Hypothalamus (tissue), 51 donors: ENCODE measurements at places on chromosomes 3 and 15.

- DNase-seq, result no peak
These were observed at the start of gene SLC6A20 for GRCh38 chr3:45795882-45796765. Gene SLC6A20, minus strand, starts transcription at chr3:45796536. Its CDS starts 117 bp downstream, at chr3:45796419.

- no peak for DNase-seq
These were observed 13.5 kb downstream of the TIGIT start for GRCh38 chr3:114307222-114307830.

DNA sequence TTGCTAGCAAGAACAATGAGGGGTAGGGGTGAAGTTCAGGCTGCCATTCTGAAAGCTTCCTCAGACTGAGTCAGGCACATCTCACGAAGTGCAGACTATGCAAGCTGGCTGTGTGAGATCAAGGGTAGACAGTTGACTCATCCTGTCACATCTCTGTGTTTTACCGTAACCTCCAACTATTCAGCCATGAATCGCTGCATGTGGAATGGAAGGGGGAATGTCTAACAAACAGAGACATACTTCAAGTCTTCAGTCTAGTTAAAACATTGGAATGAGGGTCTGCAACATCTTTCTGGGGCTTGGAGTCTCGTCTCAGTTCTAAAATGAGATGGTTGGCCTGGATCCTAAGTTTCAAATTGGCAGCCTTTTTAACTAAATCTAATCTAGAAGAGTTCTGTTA, 25.9 kb downstream of the AGTR1 start:
- no peak for DNase-seq

DNA sequence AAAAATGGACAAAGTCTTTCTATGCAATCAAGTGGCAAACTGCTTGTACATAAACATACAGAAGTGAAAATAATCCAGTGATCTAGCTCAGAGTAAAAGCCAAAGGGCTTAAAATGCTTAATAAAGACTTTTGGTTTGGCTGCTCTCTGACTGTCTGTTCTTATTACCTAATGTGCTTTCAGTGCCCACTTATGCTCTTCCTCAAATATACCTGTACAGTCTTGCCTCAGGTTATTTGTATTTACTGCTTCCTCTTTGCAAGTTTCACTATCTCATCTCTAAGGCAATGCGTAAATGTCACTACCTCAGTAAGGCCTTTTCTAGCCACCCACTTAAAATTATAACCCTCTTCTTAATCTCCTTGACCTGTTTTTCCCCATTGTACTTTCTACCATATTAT, 171.8 kb downstream of the EPHA6 start:
- DNase-seq, result no peak

DNA sequence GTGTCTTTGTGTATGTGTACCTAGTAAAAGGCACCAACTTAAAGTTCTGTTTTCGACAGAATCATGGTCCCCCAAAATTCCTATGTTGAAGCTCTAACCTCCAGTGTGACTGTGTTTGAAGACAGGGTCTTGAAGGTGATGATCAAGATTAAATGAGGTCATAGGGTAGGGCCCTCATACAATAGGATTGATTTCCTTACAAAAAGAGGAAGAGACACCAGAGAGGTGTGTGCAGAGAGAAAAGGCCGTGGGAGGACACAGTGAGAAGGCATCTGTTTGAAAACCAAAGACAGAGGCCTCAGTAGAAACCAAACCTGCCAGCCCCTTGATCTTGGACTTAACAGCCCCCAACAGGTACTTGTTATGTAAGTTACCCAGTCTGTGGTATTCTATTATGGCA, 52.0 kb upstream of the CORO2B start:
- DNase-seq, result no peak

DNA sequence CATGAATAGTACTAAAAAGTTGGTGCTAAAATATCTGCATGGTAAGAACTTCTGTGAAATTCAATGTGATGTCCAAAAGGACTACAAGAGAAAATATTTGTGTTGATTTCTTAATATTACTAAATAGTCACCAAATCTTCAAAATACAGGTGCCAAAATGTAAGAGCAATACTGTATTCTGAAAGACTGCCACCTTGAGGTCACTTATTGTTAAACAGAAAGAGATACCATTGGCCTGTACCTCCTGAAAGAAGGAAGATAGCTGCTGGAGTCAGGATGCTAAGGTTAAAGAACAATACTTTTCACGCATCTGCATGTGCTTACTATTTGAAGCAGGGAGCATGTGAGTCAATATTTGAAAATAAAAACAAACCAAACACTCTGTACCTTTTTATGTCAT, 72.0 kb upstream of the LSAMP start:
- no peak for DNase-seq

DNA sequence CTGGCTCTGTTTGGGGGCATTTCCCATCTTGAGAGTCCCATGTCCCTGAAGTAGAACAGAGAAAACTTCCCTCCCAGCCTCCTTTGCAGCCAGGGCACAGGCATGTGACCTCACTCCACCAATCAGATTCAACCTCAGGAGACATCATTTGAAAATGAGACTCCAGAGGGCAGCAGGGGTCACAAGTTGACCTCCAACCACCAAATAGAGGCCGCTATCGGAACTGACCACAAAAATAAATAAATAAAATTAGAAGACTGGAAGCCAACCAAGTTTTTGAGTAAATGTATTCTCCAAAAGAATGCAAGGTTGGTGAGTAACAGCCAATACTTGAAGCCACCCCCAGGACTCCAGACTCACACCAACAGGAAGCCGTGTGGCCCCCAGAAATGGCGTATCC, 106.5 kb downstream of the CHSY1 start:
- no peak for DNase-seq

- no peak for DNase-seq
These were observed 72.1 kb upstream of the TPRG1 start for GRCh38 chr3:189099505-189100290.

GRCh38 chr15:69751566-69751965, 298.9 kb downstream of the RPLP1 start:
- DNase-seq, result no peak

GRCh38 chr3:53803816-53804695, 42.2 kb downstream of the CHDH start:
- DNase-seq, result no peak

DNA sequence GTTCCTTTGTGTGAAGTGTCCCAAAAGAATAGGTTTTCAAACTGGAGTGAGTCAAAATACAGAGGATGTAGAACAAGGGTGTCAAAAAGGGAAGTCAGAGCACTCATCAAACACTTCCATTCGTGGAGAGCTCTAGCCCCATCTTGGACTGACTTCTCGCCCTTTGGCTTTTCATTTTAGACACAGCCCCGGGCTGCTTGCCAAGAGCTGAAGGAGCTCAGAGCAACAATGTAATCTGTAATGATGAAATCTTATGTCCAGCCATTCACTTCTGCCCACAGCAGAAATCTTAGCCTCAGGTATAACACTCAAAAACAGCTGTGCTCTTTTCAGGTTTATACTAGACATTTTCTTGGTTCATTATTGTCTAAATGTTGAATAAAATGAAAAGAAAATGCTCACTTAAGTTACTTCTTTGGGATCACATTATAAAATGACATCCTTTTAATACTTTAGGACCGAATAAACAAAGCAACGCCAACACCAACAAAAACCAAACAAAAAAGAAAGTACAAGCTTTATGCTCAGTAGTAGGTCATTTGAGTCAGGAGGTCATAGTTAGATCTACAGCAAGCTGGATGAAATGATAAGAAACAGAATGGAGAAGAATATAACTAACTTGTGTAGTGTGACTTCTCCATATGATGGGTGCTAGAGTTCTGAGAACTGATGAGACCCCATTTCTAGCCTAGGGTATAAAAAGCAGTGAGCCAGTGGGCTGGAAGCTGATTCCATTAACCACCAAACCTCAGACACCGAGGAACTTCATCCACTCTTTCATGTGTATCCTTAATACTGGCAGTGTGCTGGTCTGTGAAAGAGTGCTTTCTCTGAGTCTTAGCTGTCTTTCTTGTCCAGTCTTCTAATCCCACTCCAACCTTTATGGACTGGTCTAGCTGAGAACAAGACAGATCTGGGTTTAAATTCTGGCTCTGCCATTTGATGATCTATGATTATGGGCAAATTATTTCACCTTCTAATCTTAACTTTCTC, 131.8 kb upstream of the SLC7A14 start:
- no peak for DNase-seq

DNA sequence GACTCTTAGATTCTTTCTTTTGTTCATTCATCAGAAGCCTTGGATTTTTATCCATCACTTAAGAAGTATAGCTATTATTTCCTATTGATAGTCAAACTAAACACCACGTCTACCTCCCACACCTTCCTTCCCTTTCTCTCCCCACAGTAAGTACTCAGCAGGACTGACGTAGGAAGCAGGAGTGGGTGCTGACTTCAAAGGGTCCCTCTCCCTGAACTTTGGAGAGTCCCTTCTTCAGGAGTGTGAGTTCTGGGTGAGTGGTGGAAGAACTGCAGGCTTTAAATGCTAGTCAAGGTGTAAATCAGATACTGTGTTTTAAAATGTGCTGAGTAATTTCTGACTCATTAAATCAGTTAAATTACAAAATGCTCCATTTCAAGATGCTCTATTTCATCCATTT, 126.5 kb upstream of the BFSP2 start:
- DNase-seq, result no peak

DNA sequence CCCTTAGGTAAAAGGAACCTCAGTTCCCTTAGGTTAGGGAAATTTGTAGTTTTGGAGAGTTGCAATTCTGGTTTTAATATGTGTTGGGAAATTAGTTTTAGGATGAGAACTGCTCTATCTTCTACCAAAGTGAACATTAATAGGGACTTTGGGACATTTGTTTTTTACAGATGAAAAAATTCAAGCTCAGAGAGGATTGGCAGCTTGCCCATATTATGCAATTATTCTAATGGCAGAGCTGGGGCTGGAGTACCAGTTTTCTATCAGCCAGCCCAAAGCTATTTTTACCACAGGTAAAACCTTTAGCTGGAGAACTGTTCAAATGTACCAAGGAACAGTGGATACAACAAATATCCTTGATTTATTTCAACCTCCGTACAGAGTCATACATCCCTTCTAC, 127.0 kb downstream of the CPNE4 start:
- no peak for DNase-seq

DNA sequence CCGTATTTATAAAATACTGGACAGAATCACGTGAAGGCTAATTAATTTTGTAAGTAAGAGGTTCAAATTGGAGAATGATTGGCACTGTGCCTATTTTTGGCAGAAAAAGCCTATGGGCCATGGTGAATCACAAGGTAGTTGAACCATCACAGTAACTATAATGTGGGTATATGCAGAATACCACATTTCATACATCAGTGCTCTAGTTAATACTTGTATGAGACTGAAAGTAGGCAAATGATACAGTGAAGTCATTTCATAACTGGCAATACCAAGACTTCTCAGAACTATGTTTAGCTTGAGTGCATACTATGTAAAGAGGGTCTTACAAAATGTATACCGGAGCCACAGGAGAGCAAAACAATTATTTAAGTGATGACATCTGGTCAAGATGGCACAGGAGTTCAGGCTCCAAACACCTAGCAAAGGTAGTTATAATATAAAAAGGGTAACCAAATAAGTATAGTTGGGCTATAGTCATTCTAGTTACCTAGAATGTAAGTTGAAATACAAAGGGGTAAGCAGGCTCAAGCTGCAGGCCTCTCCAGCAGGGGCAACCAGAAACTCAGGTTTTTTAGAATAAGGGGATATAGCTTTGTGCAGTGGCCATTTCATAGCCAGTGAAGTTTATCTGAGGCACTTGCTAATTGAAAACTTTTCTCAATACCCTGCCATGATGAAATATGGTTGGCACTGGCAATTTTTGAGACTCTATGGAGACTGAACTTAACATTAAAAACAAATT, 19.1 kb downstream of the GPR160 start:
- DNase-seq, result no peak

DNA sequence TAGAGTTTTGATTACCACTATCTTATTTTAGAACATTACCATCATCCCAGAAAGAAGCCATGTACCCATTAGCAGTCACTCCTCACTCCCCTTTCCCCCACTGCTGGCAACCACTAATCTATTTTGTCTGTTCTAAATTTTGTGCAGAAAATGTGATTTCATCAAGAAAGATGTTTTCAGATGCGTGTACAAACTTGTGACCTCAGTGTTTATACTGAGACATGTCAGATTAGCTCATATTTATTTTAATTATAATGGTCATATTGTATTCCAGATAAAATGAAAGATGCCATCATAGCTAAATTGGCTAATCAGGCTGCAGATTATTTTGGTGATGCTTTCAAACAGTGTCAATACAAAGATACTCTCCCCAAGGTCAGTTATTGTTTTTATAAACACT, 27.8 kb downstream of the PDCD6IP start:
- DNase-seq, result no peak

DNA sequence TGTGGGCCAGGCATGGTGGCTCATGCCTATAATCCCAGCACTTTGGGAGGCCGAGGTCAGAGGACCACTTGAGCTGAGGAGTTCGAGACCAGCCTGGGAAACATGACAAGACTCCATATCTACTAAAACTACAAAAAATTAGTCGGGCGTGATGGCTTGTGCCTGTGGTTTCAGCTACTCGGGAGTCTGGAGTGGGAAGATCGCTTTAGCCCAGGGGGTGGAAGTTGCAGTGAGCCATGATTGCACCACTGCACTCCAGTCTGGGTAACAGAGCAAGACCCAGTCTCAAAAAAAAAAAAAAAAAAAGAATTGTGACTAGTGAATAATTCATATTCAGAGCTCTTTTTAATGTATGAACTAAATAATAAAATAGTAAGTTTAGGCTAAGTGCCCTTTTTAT, 87.8 kb upstream of the TSEN2 start:
- DNase-seq, result no peak

DNA sequence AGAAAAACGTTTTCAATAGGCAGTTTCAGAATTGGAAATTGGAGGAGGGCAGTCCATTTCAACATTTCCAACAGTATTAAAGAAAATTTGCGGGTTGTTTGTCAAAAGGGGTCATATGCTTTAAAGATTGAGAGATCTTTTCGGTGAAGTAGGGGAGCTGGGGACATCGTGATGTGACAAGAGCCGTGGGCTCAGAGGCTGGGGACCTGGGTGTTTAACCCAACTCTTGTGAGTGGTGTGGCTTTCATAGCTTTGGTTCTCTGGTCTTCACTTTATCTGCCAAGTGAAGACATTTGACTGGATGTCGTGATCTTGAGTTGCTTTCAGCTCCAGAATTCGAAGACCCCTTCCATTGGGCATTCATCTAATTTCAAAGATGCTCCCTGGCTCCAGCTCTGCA, 133.2 kb downstream of the PGPEP1L start:
- DNase-seq, result no peak

DNA sequence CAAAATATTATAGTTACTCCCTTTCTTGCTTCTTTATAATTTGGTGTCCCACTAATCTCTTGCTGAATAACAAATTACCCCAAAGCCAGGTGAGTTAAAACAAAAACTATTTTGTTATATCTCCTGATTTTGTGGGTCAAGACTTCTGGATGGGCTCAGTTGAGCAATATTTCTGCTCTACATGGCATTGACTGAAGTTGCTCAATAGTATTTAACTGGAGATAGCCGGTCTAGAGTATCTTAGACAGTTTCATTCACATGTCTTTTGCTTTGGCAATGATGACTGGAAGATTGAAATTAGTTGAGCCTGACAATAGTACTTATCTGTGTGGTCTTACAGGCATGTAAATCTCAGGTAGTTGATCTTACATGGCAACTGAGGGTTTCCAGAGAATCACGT, 51.0 kb upstream of the TP63 start:
- DNase-seq, result no peak

- no peak for DNase-seq
These were observed 440.5 kb downstream of the NTRK3 start for GRCh38 chr15:87816016-87816415.

- DNase-seq, result no peak
These were observed 555.4 kb downstream of the AGBL1 start for GRCh38 chr15:86634992-86635638.

- DNase-seq, result no peak
These were observed 180.7 kb upstream of the PDZRN3 start for GRCh38 chr3:73805435-73805834.

- no peak for DNase-seq
These were observed 9.9 kb downstream of the ITPR1 start for GRCh38 chr3:4503050-4503449.

GRCh38 chr3:46433841-46434240, 26.8 kb downstream of the CCRL2 start:
- no peak for DNase-seq
